ENCODE measurements at places on chromosomes 6 and 20. TPM values are rescaled to one million over a fixed set of nuclear protein-coding genes. Genes with fewer than 3 reads are reported as not detected.

GRCh38 chr20:55333798-55334197, 671.5 kb downstream of the CBLN4 start:
- DNase-seq: no peak

- no peak for DNase-seq
Measured at GRCh38 chr6:106752641-106753040, 123.3 kb downstream of the QRSL1 start.

DNA sequence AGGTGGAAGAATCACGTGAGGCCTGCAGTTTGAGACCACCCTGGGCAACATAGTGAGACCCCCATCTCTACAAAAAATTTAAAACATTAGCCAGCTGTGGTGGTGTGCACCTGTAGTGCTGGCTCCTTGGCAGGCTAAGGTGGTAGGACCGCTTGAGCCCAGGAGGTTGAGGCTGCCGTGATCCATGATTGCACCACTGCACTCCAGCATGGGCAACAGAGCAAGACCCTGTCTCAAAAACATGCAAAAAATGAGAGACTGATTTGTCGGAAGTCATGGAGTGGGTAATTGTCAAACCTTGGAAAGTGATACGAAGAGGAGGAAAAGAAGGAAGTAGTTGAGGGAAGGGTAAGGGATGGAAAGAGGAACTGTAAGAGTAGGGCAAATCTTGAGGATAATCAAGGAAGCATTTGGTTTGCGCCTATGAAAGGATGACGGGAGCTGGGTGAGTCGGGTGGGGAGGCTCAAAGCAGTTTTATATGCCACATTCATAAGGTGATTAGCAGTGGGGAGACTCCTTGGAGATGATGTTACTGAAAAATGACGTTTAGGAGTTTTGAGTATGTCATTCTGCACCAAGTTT, 14.5 kb downstream of the L3MBTL3 start:
- no peak for DNase-seq

Gene LIN28B
- total RNA-seq: not detected

- DNase-seq: no peak
Measured at GRCh38 chr6:89830170-89830809, 610 bp downstream of the CASP8AP2 start.

DNA sequence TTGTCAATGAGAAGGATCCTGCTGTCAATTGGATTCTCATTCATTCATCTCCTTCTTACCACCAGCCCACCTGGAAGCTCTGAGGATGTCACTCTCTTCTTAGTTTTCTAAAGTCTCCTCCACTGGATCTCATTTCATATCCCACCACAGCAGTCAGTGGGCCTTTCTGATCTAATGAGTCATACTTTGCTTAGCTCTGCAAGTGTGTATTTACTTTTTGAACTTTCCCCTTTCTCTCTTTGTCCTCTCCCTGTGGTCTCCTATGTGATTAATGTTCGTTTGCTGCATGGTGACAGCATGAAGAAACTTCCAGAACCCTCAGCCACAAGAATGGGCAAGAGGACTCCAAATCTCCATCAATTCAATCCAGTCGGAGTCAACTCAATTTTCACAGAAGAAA, 63.6 kb upstream of the SYNDIG1 start:
- no peak for DNase-seq

Gene FERMT1
- total RNA-seq: not detected

- DNase-seq: no peak
Measured at GRCh38 chr20:36895036-36895435, 19.1 kb downstream of the TLDC2 start.

DNA sequence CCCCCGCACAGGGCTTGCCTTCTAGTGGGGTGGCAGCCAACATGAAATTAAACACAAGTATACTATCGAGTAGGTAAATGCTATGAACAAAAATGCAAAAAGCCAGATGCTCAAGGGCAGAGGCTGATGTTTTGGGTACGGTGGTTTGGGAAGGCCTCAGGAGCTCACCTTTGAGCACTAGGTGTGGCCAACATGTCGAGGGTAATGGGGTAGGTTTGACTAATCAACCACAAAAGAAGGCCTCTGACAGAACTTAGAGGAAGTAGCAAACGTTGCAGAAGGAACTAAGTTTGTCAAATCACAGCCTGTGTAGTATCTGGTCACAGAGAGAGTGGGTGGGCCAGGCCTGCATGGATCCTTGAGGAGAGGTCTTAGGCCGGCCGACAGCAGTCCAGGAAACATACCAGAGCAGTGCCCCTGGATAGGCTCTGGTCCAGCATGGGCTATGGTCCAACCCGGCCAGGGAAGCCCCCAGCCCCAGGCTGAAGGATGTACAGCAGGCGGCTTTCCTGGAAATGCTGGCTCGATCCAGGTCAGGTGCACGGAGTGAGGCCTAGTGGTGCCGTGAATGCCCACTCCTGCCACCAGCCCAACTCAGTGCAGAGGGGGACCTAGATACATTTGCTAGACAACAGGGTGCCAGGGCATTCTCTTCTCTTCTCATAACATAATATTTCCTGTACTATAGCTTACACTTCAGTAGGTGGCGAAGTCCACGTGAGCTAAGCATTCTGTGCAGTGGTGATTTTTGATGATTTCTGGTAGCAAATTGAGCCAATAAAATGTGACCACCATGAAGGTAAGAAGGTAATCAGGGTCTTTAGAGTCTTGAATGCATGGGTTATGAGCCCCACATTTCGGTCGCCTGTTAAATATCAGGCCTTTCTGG, 56.3 kb upstream of the CD93 start:
- DNase-seq: no peak

- DNase-seq: no peak
Measured at GRCh38 chr6:81130969-81131368, 621.5 kb downstream of the TENT5A start.

Gene SYCP2L
- total RNA-seq: 0.61 TPM

DNA sequence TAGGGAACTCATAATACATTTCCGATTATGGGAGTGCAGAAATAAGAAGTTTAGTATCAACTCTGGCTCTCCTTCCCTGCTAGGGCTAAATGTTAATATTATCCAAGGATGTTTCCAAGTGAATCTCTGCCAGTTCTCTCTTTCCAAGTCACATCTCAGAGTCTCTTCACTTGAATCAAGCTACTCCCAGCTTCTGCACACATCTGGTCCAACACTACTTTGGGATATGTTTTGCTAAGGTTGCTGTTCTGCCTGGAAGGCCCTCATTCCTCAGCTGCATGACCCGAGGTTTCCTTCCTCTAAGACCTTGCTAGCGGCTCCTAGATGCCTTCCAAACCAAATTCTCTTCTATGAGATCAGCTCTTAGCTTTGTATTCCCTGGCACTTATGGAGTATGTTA, 331.8 kb downstream of the GJA1 start:
- no peak for DNase-seq

- DNase-seq: no peak
Measured at GRCh38 chr6:76835293-76835692, 628.0 kb downstream of the HTR1B start.

GRCh38 chr20:53444401-53445149, 149.1 kb downstream of the ZNF217 start:
- no peak for DNase-seq

DNA sequence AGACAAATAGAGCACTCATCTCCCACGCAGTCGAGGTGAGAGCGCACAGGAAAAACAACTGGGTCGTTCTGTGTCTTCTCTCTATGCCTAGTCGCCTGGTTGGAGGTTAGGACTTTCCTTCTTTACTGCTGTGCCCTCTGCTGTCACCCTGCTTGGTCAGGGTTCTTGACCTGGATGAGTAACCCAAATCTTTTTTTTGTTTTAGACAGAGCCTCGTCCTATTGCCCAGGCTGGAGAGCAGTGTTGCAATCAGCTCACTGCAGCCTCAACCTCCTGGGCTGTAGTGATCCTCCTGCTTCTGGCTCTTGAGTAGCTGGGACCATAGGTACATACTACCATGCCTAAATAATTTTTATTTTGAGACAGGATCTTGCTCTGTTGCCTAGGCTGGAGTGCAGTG, 24.5 kb downstream of the PRPF6 start:
- DNase-seq: no peak

DNA sequence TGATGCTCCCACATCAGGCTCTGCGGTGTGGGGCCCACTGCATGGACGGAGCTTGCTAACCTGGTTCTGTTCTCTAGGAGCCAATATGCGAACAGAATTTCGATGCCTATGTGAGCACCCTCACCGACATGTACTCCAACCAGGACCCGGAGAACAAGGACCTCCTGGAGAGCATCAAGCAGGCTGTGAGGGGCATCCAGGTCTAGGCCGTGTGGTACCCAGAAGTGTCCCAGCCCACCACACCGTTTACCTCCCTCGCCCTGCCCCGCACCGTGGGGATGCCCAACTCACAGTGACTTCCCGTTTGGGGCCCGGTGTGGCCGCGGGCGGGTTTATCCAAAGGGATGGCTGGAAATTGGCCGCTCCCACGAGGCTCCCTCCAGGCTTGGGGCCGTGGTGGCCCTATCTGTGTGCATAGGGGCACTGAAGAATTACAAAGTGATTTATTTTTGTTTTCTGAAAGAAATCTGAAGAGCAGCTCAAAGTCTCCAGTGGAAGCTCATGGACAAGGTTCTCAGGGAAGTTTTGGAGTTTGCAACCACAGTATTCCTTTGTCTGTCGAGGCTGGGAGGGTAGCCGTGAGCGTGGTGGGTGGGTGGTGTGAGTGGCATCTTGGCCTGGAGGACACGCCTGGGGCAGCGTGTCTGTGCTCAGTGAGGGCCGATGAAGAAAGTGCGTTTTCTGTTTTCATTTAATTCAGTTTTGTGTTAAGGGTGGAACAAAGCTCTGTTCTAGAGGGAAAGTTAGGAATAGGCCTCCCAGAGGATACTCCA, 15.1 kb upstream of the PCMTD2 start:
- DNase-seq: no peak

Gene TREM2
- total RNA-seq: 3.2 TPM

Gene TCP11
- not detected for total RNA-seq

DNA sequence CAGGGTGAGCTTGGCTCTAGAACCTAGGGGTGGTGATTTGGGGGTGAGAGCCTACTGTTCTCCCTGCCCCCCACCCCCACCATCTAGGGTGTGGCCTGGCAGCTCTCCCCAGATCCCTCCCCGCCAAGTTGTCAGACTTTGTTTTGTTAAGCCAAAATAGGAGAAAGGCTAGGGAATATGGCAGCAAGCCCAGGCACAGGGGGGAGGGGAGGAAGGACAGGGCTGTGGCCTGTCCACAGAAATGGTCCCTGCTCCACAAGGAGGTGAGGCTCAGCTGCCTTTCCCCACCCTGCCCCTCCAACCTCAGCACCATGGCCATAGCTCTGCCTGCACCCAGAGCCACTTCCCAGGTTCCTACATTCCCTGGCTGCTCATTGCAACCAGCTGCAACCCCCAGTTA, 17.2 kb downstream of the SCUBE3 start:
- DNase-seq: no peak

Gene CYP21A2
- 1.1 TPM for total RNA-seq

Gene HLA-DOA
- 5.4 TPM for total RNA-seq

Data from naive thymus-derived CD4-positive, alpha-beta T cell (primary cell).